ENCODE measurements at places on chromosomes 4 and X.

- DNase-seq: no peak
Observed at GRCh38 chr4:182177166-182177565, 66.0 kb upstream of the TENM3 start.

GRCh38 chrX:112867570-112867969 is 26.9 kb upstream of the AMOT start:
- DNase-seq: no peak

DNA sequence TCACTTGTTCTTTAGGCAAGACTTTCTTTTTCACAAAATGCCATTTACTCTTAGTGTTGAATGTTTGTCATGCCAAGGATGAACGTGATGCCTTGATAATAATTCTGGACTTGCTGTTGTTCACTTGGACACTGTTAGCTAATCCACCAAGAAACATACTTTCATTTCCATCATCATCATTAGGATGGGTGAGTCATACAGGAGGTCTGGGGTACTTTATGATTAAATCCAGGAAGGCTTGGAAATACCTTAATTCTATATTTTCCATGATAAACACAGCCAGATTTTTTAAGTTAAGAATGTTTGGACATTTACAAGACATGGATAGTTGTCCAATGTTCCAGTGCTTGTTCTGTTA is 260.7 kb upstream of the GIMD1 start:
- DNase-seq: no peak

GRCh38 chrX:154458116-154458953 is at the start of gene PLXNA3:
Gene PLXNA3 (plus strand): TSS chrX:154458281. CDS start chrX:154460184, 1,903 bp downstream.
- DNase-seq: no peak

DNA sequence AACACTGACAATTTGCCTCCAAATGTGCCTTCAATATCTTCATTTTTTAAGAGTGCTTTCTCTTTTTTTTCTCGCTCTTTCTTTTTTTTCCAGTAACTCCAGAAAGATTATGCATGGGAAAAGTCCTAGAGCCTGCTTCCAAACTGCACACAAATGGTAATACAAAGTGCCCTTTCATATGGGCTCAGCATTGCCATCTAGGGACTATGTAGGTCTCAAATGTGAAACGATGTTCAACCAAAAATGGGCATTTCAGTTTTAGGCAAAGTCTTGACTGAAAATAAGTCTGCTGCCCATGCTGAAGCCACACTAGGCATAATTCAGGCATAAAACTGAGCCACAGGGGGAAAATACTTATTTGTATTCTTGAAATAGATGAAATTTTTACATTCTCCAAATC is 65.6 kb downstream of the SYNPO2 start:
- no peak for DNase-seq

DNA sequence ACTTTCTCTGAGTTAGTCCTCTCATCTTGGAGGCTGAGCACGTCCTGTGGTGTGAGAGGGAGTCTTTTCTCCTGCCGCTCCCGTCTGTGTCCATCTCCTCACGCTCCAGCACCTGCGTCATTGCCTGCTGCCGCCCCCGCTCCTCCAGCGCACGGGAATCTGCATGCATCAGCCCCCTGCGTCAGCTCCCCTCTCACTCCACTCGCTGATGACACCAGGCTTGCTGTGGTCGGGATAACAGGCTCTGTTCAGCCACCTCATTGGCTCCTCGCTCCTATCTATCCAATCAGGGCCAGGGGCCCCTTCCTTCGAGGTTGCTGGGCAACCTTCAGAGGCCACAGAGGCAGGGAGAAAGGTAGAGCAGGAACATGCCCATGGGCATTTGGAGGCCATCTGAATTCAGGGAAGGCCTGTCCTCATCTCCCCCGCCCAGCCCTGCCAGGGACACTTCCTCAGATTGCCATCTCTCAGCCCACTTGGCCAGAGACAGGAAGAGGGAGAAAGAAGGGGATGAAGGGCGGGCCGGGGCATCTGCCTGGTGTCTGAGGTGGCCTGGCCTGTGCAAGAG is 9.3 kb downstream of the ZNF185 start:
- DNase-seq: no peak

DNA sequence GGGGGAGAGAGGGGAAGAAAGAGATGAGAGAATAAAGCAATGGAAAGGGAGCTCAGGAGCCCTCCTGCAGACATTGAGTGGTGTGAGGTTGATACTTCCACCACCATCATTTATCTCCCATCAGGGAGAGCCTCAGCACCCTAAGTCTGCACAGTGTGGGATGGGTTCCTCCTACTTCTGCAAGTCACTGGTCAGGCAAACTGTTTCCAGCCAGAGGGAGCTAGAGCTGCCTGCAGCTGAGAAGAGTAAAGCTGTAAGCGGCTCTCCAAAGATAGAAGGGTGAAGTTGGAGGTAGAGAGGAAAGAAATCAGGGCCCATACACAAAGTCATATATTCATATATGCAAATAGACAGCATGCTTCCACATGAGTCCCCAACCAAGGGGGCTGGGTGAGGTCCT is 21.9 kb upstream of the ZNF81 start:
- DNase-seq: no peak

DNA sequence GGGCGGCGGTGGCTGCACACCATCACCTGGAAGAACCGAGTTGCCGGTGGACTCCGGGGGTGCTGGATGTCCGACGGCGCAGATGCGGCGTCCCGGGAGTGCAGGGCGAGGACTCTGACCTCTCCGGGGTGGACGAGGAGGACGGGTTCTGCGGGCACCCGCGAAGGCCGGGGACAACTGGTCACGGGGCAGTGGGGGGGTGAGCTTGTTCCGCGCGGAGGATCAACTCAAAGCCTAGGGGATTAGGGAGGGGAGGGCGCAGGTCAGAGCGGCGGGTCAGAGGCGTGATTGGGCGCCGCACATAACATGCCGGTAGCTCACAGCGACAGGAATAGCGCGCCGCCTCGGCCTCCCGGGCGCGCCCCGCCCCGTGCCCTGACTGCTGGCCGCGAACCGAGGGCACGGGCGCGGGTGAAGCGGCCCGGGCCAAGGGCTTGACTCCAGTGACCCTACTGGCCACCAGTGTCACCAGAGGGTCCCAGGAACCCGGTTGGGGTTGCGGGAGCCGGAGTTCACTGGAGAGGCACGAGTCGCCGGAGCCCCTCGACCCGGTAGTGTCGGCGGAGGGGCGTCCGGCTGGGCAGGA is at the start of gene KLHL34:
Gene KLHL34, minus strand, starts transcription at position 179 of the 586 bp plus-strand sequence. CDS start 542 bp downstream, outside the sequence.
- DNase-seq: no peak

- peak; percentile 2 for DNase-seq
Observed at GRCh38 chrX:43559644-43560043, 96.5 kb upstream of the MAOA start.

GRCh38 chr4:53477038-53477565 is 99.7 kb downstream of the FIP1L1 start:
- no peak for DNase-seq

DNA sequence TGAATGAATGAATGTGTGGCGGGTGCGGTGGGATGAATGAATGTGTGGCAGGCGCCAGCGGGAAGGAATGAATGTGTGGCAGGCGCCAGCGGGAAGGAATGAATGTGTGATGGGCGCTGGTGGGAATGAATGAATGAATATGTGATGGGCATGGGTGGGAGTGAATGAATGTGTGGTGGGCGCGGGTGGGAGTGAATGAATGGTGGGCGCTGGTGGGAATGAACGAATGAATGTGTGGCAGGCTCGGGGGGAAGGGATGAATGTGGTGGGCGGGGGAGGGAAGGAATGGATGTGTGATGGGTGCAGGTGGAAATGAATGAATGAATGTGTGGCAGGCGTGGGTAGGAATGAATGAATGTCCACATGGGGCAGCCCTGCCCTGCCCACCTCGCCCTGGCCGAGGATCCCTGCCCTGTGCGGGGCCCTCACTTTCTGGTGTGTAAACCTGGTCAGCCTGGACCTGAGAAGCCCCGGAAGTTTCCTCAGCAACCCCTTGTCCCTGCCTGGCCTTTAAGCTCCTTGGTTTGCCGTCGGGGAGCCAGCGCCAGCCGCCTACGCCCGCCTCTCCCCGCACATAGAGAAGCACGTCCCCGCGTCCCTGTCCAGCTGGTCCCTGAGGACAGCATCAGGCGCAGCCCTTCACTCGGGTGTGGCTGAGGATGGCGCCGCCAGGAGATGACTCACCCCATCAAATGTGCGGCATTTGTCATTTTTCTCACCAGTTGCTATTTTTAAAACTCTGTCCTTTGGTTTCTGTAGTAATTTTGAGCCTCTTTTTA is 112.8 kb upstream of the LRPAP1 start:
- DNase-seq: no peak

DNA sequence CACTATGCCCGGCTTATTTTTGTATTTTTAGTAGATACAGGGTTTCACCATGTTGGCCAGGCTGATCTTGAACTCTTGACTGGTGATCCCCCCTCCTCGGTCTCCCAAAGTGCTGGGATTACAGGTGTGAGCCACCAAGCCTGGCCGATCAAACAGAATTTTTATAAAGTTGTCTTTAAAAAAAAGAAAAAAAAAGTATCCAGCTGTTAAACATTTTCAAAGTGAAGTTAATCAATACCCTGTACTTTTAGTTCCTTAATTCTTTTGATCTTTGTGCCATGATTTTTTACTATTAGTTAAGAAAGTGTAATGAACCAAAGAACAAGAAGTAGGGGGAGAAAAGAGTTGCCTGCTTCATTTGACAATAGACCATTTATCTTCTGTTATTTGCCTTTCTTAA is 24.3 kb downstream of the SMAD1 start:
- no peak for DNase-seq

GRCh38 chr4:26524011-26524410 is 33.7 kb upstream of the CCKAR start:
- no peak for DNase-seq

Measured in pulmonary artery endothelial cell (primary cell).